Fibroblast of skin of right quadriceps (primary cell): ENCODE measurements at places on chromosomes 1 and 21.

DNA sequence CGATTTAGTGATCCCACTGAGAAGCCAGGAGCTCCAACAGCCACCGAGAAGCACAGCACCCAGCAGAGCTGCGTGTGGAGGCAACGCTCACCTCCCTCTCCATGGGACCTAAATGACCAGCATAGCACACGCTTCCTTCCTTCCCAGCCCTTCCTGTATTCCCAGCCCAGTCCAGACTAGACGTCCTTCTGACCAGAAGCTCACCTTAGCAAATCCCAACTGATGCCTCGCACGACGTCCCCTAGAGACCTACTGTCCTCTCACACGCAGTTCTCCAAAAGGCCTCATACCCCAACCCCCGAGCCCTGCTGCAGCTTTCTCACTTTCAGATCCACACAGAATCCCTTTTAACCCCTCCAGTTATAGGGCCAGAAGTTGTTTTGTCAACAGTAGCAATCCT lies 132.4 kb downstream of the SLC45A1 start:
- DNase-seq, result no peak

- no peak for DNase-seq
These were observed 14.6 kb upstream of the AGTRAP start for GRCh38 chr1:11721311-11721710.

- DNase-seq, result no peak
These were observed 163.4 kb downstream of the DNM3 start for GRCh38 chr1:172004671-172005070.

DNA sequence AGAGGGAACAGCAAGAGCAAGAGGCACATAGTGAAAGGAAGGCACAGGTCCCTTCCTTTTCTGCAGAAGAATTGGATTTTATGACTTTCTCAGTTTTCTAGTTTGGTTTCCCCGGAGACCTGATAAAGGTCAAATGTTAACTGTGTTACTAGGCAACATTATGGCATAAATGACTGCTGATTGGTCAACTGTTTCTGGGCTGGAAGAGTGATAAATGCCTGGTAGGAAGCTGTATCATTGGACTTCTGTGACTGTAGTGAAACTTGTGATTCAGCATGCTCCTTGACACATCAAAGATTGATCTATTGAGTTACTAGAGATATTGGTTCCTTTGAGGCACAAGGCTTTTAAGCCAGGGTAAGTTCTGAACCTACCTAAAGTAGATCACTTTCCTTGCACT lies 55.7 kb downstream of the LRRC8C start:
- no peak for DNase-seq

- no peak for DNase-seq
These were observed 54.1 kb downstream of the SLC35D1 start for GRCh38 chr1:66999640-67000400.

DNA sequence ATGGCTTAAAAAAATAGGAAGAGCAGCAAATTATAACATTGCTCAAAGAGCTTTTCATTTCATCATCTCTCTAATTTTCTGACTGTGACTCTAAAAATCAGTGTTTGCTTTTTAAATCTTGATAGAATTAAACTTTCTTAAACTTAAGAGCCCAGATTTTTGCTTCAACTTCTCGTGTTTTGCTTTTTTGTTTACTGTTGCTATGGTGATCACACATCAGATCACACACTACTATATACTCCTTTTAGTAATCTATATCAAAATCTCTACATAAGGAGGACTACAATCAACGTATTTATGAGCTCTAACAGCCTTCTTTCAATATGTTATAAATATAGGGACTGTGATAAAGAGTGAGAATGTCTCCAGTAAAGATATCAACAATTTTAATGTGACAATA lies 537.3 kb downstream of the KCNT2 start:
- no peak for DNase-seq

DNA sequence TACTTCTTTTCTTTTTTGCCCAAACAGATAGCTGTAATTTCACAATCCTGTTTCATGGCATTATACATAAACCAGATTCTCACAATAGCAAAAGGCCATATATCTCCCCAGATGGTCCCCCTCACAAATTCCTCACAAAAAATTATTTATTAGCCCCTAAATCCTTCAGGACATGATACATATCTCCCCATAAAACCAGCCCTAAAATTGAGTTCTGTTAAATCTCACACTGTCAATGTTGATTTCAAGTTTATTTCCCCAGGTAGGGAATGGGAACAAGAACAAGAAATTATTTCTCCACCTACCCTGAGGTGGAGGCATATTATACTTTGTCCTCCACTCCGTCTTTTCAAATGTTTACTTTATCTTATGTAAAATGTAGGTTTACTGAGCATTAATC lies 163.4 kb upstream of the CHRM3 start:
- DNase-seq, result no peak

DNA sequence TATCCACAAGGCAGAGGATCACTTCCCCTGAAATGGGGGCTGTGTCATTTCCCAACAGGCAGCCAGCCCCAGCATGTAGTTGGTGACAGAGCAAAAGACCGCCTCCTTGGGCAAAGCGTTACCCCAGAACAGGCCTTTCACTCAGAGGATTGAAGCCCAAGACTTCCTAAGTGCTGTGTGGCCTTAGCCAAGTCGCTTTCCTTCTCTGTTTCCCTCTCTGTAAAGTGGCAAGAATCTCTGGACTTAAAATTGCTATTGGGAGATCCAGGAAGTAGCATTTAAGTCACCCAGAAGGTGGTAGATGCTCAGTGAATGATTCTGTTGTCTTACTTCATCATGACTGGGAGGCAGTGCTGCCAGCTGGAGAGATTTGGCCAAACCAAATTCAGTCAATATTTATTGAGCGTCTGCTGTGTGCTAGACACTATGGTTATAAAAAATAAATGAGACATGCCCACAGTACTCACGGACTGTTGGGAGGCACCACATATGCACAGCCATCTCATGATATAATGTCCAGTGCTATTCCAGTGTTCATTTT lies 35.3 kb downstream of the NIPAL3 start:
- no peak for DNase-seq

DNA sequence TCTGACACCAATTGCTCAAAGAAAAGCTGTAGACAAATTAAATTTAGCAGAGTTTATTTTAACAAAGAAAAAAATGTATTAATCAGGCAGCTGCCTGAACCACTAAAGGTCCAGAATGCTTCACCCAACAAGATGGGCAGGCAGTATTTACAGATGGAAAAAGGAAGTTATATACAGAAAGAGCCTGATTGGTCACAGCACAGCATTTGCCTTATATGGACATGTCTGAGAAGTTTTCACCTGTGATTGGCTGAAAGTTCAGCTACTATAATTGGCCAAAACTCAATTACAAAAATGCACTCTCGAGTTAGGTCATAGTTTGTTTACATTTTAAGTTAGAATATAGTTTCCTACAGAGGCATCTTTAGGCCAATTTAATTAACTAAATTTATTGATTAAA lies 15.1 kb upstream of the FMO1 start:
- DNase-seq, result no peak

- peak; percentile 42 for DNase-seq
These were observed 95.0 kb downstream of the BEND5 start for GRCh38 chr1:48681476-48682305.

- DNase-seq, result no peak
These were observed 125.7 kb downstream of the MATN1 start for GRCh38 chr1:30597711-30598110.

- DNase-seq, result no peak
These were observed 23.0 kb upstream of the SYNC start for GRCh38 chr1:32725615-32725982.

- peak; percentile 89 for DNase-seq
These were observed 30.9 kb upstream of the SSX2IP start for GRCh38 chr1:84721152-84721551.

DNA sequence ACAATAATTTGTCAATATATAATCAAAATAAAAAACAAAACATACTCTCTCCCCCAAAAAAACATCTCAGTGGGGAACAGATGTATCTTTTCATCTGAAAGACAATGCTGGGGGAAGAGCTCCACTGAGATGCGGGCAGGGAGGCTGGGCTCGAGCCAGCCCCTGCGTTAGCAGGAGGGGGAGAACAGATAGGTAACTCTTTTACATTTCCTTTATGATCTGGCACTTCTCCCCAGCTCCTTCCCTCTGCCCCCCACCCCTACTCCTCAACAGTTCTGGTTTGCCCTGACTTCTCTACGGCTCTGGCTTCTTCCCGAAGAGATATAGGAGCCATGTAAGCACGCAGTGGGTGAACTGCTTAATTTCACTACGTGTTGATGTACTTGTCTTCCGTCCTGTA lies 12.4 kb downstream of the LEPR start:
- DNase-seq, result no peak

DNA sequence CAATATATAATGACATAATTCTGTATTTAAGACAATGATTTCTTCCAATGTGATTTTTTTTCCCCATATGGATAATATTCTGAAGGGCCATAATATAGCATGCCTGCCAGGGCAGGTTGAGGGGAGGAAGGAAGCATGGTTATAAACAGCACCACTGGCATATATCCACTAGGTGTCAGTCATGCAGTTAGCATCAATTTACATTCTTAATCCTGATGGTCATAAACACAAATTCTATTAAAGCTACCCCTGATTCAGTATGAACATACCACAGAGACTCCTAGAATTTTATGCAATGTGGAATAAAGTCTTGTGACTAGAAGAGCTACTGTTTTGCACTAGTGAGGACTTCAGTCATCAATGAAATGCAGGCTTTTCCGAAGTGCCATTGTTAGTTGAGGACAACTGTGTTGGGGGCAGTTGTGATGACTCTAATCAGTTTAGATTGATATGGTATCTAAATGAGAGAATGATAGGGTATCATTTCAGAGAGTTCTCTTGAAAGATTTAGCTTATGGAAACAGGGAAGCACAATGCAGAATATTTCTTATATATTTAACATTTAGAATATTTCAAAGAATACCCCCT lies 342.7 kb upstream of the NR5A2 start:
- DNase-seq, result peak; percentile 78

- DNase-seq, result no peak
These were observed 12.3 kb downstream of the KCNA2 start for GRCh38 chr1:110593902-110594301.

- DNase-seq, result peak; percentile 37
These were observed 11.7 kb upstream of the EPS8L3 start for GRCh38 chr1:109775398-109775797.

- peak; percentile 13 for DNase-seq
These were observed 8.1 kb downstream of the KAZN start for GRCh38 chr1:14606632-14607031.

GRCh38 chr21:45533846-45534635 lies 8.2 kb downstream of the SLC19A1 start:
- no peak for DNase-seq

DNA sequence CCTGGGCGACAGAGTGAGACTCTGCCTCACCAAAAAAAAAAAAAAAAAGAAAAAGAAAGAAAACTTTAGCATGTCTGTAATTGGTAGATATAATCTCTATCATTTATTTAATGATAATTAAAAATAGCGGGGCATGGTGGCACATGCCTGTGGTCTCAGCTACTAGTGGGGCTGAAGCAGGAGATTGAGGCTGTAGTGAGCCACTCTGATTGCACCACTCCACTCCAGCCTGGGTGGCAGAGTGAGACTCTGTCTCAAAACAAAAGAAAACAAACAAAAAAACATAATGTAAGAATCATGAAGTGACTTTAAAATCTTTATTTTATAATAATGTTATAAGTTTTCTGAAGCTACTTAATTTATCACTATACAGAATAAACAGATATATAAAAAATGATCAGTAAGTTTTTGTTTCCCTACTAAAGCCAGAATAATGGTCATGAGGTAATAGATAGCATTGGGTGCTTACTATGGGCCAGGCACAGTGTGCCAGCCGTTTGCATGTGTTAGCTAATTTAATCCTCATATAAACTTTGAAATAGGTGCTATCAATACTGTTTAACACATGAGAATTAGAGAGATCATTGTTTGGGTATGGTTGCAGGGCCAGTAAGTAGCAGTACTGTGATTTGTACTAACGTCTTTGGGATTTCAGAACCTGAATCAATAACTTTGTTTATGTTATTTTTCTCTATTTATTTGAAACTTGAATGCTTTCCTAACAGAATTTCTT lies 23.8 kb downstream of the CLIC4 start:
- DNase-seq, result peak; percentile 32

DNA sequence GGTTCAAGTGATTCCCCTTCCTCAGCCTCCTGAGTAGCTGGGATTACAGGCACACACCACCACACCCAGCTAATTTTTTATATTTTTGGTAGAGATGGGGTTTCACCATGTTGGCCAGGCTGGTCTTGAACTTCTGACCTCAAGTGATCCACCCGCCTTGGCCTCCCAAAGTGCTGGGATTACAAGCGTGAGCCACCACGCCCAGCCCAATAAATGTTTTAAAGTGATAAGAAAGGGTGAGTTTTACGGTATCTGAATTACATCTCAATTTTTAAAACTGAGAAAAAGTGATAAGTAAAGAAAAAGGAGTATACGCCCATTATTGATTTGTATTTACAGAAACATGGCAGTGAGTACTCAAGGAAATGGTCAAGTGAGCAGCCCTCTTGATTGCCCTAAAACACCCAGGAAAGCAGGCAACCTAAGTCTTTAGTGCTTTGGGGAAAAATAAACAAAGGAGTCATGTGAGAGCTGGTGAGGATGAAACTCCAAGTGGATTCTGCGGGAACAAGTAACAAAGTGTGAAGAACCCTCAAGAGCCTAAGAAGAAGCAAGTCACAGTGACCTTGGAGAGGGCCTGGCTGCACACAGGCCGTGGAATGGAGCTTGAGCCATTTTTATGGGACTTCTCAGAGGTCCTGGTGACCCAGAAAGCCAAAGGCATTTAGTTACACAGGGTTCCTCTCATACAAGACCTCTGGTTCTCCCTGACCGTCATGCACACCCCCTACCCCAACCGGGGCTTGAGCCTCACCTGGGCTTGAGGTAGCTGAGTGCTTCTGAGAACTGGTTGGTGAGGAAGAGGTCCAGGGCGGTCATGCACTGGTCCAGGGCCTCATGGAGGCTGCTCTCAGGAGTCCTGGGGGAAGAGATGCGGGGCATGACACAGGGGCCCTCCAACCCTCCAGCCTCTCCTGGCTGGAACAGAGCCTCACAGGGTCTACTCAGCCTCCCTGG lies 9.1 kb downstream of the TTC39A start:
- no peak for DNase-seq

DNA sequence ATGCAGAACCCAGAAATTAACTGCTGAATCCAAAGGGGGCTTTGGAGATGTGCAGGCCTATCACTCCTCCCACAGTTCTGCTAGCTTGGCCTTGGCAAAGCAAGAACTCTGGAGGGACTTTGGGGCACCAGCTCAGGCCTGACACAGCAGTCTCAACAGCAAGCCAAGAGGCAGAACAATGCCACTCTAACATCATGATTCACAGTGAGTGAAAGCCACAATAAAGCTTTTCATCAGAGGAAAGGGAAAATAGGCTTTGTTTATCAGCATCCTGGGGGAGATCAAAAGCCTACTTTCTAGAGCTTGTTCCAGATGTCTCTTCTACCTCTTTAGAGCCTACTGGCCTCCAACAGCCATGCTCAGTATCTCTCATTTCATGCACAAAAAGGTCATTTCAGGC lies 283.4 kb downstream of the KCNH1 start:
- no peak for DNase-seq

DNA sequence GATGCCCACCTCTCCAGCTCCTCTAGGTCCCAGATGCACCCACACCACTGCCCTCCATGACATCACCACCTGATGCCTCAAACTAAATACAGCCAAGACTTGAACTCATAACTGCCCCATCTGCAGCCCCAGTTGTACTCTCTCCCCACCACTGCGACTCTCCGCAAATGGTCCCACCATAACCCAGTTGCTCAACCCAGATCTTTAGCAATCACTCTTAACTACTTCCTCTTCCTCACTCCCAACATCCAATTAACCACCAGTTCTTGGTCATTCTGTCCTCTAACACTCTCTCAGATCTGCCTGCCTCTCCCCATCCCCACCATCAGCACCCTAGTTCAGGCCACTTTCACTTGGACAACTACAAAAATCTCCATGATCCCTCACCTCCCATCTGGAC lies 36.8 kb upstream of the PLA2G2C start:
- DNase-seq, result no peak

- DNase-seq, result peak; percentile 95
These were observed 53.9 kb upstream of the PTGFRN start for GRCh38 chr1:116855773-116856201.
